ENCODE measurements at places on chromosomes 16 and 17.

DNA sequence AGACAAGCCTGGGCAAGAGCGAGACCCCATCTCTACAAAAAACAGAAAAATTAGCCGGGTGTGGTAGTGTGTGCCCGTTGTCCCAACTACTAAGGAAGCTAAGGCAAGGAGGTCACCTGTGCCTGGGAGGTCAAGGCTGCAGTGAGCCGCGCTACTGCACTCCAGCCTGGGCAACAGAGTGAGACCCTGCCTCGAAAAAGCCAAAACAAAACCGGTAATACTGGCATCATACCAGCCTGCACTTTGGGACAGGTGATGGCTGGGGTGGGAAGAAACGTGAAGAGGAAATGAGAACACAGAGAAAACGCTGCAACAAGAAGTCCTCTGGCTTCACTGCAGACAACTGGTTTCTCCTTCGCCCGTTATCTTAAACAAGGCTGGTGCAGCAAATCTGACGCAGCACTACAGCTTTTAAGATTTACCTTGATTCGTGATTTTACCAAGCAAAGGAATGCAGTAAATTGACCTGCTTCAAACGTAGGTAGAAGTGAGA lies 725 bp upstream of the CASC3 start:
- DNase-seq: no peak

GRCh38 chr16:50744881-50745280 lies 3.0 kb downstream of the CYLD start:
- no peak for DNase-seq

GRCh38 chr17:45248132-45248957 lies 13.5 kb downstream of the SPATA32 start:
- no peak for DNase-seq

DNA sequence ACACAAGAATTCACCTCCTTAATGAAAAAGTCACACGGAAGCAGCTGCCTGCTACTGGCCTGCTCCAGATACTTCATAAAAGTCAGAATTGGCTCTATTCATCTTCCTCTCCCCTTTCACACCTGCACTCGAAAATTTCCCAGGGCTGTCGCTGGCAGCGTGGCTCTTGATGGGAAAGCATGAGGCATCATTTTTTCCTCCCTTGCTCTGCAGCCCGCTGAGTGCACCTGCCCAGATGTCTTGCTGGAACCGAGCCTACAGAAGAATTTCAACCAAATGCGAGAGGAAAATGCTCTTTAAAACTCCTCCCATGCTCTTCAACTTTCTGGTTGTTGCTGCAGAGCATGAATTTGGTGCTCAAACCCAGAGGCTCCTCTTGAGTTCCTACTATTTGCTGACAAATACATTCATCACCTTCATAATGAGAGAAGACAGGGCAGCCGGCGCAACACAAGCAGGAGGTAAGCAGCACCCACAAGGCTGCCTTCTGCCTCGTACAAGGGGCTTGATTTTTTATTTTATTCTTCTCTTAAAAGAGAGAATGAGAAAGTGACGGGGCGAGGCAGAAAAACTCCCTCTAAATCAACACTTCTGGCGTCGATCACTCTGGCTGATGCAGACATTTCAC lies 146.8 kb downstream of the ZFHX3 start:
- no peak for DNase-seq

DNA sequence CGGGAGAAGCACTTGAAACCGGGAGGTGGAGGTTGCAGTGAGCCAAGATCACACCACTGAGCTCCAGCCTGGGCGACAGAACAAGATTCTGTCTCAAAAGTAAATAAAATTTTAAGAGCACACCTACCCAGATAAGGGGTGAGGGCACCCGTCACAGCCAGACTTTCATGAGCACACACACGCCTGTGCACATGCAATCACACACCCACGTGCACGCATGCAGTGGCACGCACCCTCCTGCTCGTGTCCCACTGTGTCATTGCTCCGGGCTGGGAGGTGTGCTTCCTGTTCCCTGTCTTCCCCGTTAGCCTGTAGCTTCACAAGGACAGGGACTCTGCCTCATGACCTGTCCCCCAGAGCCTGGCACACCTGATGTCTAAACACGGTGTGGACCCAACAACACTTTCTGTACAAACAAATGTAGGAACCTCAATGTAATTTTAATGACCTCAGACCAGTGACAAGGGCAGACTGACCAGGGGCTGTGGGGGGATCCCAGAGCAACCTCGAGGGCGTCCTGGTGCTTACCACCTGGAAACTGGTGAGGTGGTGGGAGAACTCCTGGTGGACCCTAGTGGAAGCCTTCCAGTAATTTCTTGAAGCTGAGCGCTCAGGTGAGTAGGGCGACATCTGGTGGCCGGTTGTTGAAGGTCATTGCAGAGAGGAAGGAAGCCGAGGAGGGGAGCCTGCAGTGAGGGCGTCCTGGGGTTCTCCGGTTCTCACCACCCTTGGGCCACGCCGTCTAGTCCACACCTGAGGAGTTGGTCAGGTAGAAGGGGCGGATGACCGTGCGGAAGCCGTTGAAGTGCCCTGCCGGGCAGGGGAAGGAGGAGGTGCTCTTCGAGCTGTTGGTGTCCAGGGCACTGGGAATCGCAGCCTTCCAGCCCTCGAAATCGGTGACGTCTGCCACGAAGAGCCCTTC lies 8.6 kb downstream of the LGALS3BP start:
- DNase-seq: peak; percentile 59

- no peak for DNase-seq
These were observed 26.7 kb downstream of the ASPA start for GRCh38 chr17:3502466-3502865.

GRCh38 chr17:82113422-82113821 lies 15.4 kb upstream of the FASN start:
- DNase-seq: no peak

- no peak for DNase-seq
These were observed at the start of gene CACNG4 for GRCh38 chr17:66963909-66964771. Gene CACNG4 (plus strand): TSS chr17:66964707. CDS start chr17:66964912, 205 bp downstream.

DNA sequence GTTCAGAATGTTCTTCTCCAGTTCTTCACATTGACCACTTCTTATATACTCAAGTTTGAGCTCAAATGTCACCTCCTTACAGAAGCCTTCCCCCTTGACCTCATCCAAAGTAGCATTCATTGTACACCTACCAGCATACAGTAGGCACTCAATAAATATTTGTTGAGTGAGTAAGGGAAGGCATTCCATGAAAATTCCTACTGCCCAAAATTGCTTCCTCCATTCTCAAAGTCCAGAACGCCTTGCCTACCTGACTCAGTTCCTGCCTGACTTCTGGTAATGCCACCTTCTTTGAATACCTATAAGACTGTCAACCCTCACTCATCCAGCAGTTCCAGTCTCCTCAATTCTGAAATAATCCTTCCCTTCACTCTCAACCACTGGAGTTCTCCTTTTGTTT lies 14.8 kb upstream of the BPTF start:
- DNase-seq: no peak

DNA sequence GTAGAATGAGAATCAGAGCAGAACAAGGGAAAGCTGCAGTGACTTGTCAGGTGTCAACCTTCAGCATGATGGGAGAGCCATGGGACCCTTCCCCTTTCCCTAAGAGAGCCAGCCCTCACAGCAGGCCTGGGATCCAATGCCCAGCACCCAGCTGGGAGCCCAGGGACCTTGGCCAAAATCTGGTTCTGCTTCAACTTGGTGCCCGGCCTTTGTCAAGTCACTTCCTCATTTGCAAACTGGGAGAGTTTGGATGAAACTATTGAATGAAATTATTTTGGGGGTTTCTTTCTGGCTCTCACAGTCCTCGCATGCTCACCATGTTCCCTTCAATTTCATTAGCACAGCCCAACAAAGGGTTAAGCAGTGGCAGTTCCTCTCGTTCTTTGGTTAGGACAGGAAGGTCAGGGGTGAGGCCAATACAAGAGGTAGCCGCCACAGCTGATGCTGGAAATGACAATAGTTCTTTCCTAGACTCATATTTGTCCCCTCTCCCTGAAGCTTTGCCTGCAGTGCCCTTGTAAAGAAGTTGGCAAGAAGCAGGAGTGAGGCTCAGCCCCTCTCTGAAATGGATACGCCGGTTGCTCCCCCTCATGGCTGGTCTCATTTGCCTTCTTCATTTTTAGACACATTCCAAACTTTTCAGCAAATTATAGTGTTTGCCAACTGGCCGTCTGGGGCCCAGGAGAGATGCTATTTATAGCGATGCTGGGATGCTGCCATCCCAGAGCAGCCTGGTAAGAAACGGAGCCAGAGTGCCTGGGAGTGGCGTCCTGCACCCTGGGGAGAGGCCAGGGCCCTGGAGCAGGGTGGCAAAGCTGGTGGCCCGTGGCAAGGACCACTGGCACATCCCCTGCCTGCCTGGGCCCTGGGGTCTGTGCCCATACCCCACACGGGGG lies 34.5 kb upstream of the MEOX1 start:
- DNase-seq: no peak

DNA sequence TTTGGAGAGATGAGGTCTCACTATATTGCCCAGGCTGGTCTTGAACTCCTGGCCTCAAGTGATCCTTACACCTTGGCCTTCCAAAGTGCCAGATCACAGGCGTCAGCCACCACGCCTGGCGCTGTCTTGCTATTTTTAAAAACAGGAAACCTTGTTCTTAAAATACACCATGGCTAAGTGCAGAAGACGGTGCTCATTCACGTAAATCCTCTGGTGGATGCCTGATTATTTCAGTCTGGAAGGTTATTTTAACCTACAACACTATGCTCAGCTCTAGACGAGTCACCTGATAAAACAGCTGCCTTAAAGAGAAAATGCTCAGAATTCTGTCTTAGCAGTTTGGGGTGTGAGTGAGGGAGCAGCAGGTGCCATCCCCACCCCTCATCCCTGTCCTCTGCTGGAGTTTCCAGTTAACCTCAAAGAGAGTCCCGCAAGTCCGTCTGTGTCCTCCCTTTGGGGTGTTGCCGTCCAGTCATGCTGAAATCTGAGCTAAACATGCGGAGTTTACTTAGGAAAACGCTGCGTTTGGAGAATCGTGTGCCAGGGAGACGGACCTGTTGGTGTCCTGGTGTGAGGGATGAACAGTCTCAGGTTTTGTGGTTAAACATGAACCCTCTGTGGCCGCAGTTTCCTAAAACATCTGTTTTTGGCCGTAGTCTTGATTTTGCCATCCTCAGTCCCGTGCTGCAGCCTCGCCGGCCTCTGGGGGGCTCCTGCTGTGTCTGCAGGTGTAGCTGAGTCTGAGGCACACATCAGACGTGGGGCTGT lies 17.1 kb downstream of the SPG7 start:
- DNase-seq: no peak
